ENCODE measurements at places on chromosomes 7 and 10.

DNA sequence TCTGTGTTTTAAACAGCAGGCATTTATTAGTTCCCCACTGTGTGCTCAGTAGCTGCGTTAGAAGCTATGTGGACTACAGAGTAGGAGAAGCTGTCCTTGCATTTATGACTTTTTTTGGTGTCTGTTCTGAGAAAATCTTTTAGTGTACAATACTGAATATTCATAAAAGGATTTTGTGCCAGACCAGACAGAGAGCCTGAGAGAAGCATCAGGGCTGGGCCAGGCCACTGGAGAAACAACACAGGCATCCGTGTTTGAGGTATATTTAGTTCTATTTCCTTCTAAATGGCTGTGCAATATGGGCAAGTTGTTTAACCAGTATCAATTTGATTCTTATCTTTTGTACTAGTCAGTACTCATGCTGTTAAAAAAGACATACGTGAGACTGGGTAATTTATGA, 182.8 kb downstream of the SH2D4B start:
- DNase-seq = no peak

- no peak for DNase-seq
These were observed 163.1 kb downstream of the CAMK1D start for GRCh38 chr10:12512332-12513002.

DNA sequence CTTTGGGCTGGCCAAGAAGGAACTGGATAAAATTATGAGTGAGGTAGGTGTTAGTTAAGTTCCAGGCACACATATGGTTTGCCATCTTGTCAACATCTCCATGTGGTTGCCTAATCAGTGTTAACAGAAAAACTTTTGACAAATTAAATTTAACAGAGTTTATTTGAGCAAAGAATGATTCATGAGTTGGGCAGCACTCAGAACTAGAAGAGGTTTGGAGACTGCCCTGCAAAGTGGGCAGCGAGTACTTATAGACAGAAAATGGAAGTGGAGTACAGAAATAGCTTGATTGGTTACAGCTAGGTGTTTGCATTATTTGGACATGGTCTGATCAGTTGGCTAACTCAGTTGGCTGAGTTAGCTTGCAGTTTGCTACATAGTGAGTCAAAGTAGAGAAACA, 37.5 kb upstream of the AGK start:
- DNase-seq = no peak

- peak; percentile 20 for DNase-seq
These were observed 717.5 kb upstream of the LRRN3 start for GRCh38 chr7:110373416-110373815.

DNA sequence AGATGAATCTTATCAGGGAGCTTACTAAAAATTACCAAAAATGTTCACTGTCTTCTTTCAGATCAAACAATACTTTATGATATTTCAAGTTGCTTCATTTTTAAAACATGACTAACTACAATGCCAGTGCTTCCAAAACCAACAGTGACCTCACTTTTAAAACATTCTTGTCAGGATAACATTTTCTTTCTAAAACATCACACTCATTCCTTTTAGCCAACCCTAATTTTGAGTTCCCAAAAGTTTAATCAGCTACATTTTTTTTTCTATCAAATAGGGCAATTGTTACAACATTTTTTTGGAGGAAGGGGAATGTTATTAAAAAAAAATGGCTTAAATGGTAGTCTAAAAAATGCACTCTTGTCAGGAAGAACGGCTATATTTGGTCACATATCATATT, 37.3 kb downstream of the RTKN2 start:
- no peak for DNase-seq

DNA sequence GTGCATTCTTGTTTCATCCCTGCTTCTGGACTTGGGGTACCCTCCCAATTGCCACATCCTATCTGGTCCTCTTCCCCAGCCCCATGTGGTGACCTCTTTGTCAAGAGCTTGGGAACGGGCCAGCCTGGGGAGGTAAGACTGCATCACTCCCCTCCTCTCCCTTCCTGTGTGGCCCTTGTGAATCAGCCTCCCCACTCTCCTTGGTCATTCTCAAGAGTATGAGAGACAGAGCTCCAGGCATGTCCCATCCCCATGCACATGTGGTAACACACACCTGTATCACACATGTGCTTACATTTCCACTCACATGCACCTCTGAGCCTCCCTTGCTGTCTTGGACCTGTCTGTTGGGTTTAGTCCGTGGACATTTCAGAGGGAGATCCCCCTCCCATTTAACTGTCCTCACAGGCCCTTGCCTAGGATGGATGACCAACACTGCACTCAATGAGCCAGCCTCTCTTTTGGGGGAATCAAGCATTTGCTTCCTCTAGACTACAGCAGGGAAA, 2.6 kb downstream of the MRPL43 start:
- DNase-seq = no peak

DNA sequence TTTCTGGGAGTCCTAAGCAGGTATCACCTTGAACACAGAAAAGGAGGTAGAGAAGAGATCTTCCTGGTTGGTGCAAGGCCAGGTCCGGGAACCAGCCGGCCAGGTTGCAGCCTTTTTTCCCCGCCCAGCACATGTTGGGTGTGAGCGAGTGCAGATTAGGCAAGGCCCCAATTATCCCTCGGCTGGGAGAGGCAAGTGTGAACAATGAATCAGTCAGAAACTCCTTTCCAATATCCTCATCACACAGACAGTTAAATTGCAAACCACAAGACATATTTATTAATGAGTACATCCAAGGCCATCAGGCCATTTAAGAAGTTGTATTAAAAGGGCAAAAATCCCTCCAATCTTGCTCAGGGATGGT, 115.0 kb upstream of the AFAP1L2 start:
- DNase-seq = no peak

DNA sequence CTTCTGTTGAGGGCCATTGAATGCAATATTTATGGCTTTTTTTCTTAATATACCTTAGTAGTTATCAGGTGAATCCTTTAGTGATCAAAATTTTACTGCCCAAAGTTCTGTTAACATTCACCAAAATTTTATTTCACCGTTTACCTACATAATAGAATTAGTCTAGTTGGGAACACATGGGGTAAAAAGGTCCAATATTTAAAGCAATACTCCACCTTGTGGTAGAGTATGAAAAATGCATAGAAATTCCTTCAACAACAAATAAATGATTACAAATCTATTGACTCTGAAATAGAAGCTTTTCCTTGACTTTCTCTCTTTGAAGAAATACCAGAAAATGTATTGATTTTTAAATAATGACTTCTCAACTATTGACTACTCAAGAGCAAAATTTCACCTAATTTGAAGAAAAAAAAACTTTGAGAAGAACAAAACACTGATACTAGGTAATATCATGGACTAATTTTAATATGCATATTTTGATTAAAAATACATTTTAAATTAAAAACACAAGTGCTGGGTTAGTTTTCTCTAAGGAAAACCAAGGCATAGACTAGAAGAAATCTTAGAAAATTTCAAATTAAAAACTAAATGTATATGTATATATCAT, 43.3 kb downstream of the POLR1F start:
- no peak for DNase-seq

All from renal cortex interstitium (tissue), 15 donors.